ENCODE measurements at places on chromosomes 2 and 18.
A peak's percentile ranks its signal among the peaks of the same experiment; 100 is the strongest.

DNA sequence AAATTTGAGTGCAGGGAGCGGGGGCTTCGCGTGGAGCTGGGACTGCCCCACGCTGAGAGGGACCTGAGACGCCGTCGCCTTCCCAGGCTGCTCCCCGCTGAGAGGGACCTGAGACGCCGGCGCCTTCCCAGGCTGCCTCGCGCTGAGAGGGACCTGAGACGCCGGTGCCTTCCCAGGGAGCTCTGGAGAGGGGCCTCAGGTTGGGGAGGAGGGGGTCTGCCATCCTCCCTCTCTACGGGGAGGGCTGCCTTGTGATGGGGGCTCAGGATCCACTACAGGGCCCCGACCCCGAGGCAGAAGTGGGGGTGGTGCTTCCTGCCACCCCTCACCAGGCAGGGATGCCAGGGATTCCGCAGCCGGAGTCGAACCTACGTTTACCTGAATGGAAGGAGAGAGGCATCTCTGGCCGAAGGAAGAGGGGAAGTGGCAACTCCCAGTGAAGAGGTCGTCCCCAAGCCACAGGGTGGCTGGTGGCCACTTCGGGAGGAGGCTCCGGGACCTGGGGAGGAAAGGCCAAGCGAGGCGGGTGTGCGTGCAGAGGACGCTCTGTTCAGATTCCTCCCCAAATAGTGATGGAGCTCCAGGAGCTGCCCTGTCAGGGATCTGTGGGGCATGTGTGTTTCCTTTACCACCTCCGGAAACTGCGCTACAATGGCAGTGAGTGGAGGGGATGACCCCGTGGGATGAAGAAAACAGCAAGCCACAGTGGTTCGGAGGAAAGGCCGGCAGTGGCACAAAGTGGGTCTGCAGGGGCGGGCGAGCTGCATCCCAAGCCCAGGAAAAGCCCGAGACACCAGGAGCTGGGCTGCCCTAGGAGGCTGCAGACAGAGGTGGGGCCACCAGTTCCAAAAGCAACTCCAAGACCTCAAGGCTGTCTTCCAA, 108.2 kb upstream of the CTDP1 start:
- DNase-seq: no peak

DNA sequence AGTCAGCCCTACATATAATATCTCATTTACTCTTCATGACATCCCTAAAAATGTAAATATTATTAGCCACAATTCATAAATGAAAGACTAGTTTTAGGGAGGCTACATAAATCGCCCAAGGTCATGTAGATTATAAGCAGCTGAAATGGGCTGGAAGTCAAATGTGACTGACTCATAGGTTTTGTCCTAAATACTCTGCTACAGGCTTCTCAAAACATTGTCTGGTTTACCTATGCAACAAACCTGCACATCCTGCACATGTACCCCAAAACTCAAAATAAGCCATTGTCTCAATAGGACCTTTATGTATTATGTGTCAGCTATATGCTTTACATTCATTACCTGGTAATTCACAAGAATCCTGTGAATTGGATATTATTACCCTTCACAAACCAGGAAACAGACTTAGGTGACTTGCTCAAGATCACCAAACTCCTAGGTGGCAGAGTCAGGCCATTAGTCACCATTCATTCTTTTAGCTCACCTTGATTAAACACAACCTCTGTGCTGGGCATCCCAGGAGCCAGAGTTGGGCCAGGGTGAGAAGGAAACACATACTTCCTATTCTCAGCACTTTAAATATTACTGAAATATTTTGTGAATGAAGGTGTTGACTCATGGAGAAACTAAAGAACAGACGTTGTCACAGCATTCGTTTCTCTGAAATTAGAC, 69.4 kb upstream of the CPO start:
- no peak for DNase-seq

GRCh38 chr2:102181919-102182635, 4.7 kb upstream of the IL1RL2 start:
- peak; percentile 53 for DNase-seq

GRCh38 chr2:73981081-73982001, 3.4 kb upstream of the TET3 start:
- DNase-seq: no peak

- no peak for DNase-seq
Observed at GRCh38 chr18:63151539-63151938, 168.0 kb downstream of the BCL2 start.
